ENCODE measurements at places on chromosomes 5 and 9. TPM values are rescaled to one million over a fixed set of nuclear protein-coding genes. Genes with fewer than 3 reads are reported as not detected.

GRCh38 chr5:72464071-72464470, 43.1 kb downstream of the ZNF366 start:
- H3K36me3 ChIP-seq = no peaks in the 10 kb centered on the region
- DNase-seq = no peak
- no peaks in the 10 kb centered on the region for H3K4me1 ChIP-seq
- H3K27me3 ChIP-seq = peaks cover 3% of the 10 kb centered on the region
- no peak overlapping the region for H3K4me3 ChIP-seq
- H3K27ac ChIP-seq = no peak overlapping the region

- H3K27ac ChIP-seq = no peak overlapping the region
- H3K4me3 ChIP-seq = no peak overlapping the region
- no peak for DNase-seq
- peaks cover 84% of the 10 kb centered on the region for H3K27me3 ChIP-seq
- peaks cover 7% of the 10 kb centered on the region for H3K36me3 ChIP-seq
- peaks cover 7% of the 10 kb centered on the region for H3K4me1 ChIP-seq
Measured at GRCh38 chr9:127380479-127380878, 16.5 kb upstream of the SLC2A8 start.

- H3K27me3 ChIP-seq = no peaks in the 10 kb centered on the region
- peaks cover 22% of the 10 kb centered on the region for H3K36me3 ChIP-seq
- no peaks in the 10 kb centered on the region for H3K4me1 ChIP-seq
Measured at GRCh38 chr9:92353051-92353450, 27.3 kb downstream of the CENPP start.

DNA sequence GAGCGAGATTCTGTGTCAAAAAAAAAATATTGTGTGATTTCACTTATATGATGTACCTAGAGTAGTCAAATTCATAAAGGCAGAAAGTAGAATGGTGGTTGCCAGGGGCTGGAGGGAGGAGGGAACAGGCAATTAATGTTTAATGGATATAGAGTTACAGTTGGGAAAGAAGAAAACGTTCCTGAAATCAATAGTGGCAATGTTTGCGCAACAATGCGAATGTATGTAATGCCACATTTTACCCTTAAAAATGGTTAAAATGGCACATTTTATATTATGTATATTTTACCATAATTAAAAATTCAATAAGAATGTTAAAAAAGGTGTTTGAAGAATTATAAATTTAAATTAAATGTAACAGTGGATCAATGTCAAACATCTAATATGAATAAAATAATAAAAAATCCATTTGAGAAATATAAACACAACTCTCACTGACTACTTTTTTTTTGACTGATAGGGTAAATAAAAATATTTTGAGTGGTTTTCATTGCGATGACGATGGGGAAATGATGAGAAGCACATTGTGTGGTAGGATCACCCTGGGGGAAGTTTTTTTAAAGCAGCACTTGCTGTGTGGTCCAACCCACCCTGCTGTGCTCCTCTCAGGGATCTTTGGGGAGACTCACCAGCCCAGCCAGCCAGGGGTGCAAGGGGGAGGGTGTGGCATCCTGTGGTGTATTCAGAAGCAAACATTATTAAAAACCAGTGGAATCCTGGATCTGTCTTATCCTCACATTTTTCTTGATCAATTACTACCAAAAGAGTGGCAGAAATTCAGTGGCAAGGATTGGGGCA, 4.3 kb downstream of the FYB1 start:
- peak; percentile 34 for DNase-seq
- peaks cover 81% of the 10 kb centered on the region for H3K4me1 ChIP-seq
- peak overlapping the region; percentile 97 for H3K27ac ChIP-seq
- H3K4me3 ChIP-seq = peak overlapping the region; percentile 88
- no peaks in the 10 kb centered on the region for H3K27me3 ChIP-seq

- peaks cover 10% of the 10 kb centered on the region for H3K4me1 ChIP-seq
- no peak overlapping the region for H3K4me3 ChIP-seq
Measured at GRCh38 chr5:96254980-96255691, 177.9 kb downstream of the PCSK1 start.

GRCh38 chr5:34005681-34006080, 2.2 kb downstream of the AMACR start:
- peaks cover 28% of the 10 kb centered on the region for H3K36me3 ChIP-seq
- H3K27me3 ChIP-seq = no peaks in the 10 kb centered on the region
- H3K4me3 ChIP-seq = no peak overlapping the region
- H3K4me1 ChIP-seq = peaks cover 12% of the 10 kb centered on the region
- H3K27ac ChIP-seq = peak overlapping the region; percentile 19

DNA sequence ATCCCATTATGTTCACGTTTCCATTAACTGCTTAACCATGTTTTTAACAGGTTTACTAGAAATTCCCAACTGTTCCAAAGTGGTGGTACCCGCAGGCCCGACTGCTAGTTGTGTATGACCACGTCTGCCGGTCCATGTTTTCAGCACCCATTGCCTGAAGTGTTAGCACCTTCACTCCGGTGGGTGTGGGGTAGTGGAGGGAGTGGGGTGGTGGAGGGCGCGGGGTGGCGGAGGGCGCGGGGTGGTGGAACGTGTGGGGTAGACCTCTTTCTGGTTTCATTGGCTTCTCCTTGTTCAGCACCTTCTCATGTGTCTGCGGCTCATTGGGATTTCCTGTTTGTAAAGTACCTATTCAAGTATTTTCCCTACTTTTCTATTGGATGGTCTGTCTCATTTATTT, 37.7 kb downstream of the TPPP start:
- DNase-seq = no peak
- H3K36me3 ChIP-seq = peaks cover 19% of the 10 kb centered on the region

DNA sequence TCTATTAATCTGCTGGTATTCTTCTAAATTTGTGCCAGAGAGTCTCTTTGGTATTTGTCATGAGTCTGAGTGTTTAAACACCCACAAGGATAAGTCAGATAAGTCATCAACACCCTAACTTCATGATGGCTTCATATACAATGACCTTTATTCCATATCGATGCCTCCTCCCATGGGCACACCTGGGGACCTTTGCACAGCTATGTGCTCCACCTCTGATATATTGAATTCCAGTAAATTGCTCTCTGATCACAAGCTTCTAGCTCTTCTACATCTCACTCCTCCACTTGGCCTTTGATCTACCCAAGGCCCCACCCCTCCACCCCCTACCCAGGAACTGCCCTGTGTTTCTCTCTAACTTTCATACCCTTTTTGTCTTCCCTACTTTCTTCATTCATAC, 102.7 kb upstream of the MIER3 start:
- H3K4me3 ChIP-seq = no peak overlapping the region
- peaks cover 7% of the 10 kb centered on the region for H3K27me3 ChIP-seq

GRCh38 chr9:116795821-116796220, 108.7 kb downstream of the TRIM32 start:
- no peak overlapping the region for H3K27ac ChIP-seq
- H3K36me3 ChIP-seq = no peaks in the 10 kb centered on the region
- no peak for DNase-seq

DNA sequence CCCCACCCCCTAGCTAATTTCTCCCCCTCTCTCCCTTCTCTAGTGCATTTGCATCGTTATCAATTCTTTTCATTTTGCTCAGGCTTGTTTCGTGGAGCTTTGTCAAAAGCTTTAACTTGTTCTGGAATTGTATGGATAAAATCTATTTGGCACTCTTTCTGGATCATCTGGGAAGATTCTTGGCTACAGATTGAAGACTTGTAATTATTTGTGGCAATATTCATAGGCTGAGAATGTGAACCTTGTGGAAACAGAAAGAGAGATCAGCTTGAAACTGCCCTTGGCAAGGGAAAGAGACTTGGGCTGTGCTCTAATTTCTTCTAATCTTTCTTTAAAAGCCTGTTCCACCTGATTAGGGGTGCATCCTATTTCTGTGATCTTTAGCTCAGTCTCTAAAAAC, 340.6 kb upstream of the DAB2 start:
- H3K4me1 ChIP-seq = no peaks in the 10 kb centered on the region
- H3K4me3 ChIP-seq = no peak overlapping the region
- DNase-seq = no peak
- no peak overlapping the region for H3K27ac ChIP-seq
- no peaks in the 10 kb centered on the region for H3K36me3 ChIP-seq

DNA sequence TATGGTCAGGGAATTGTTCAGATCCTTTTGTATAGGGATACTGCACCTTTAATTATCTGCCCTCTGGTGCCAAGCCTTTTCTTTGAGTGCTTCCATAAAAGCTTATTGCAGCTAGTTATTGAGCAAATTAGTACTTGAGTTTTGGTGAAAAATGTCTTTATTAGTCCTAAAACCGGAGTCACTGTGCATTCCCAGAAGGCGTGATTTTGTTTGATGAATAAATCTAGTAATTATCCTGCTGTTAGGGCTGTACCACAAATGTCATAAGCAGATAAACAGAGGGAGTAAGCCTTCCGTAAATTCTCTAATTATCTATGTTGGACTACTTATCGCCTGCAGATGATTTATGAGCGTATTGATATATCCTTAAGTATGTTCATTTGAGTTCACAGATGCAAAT, 620.7 kb upstream of the ARRDC3 start:
- DNase-seq = no peak
- H3K27ac ChIP-seq = no peak overlapping the region
- H3K36me3 ChIP-seq = no peaks in the 10 kb centered on the region
- H3K4me1 ChIP-seq = no peaks in the 10 kb centered on the region
- H3K27me3 ChIP-seq = no peaks in the 10 kb centered on the region
- no peak overlapping the region for H3K4me3 ChIP-seq

DNA sequence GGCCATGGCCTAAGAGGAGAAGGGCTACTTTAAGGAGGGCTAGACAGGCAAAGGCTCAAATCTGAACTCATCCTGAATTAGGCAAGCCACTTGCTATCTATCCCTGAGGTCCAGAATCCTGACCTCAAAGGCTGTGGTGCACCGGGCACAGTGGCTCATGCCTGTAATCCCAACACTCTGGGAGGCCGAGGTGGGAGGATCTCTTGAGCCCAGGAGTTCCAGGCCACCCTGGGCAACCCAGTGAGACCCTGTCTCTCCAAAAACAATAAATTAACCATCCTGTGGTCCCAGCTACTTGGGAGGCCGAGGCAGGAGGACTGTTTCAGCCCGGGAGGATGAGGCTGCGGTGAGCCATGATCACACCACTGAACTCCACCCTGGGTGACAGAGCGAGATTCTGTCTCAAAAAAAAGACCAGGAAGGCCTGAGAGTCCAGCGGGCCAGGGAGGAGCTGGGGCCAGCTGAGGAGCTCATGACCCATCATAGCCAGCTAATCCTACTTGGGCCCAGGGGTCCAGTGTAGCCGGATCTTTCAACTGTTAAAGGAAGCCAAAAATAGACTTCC, 4.0 kb downstream of the NOP16 start:
- H3K27me3 ChIP-seq = no peaks in the 10 kb centered on the region
- H3K27ac ChIP-seq = no peak overlapping the region
- DNase-seq = no peak

- H3K4me1 ChIP-seq = no peaks in the 10 kb centered on the region
- H3K27me3 ChIP-seq = no peaks in the 10 kb centered on the region
- no peak overlapping the region for H3K4me3 ChIP-seq
Measured at GRCh38 chr5:167030500-167031120, 1260.8 kb upstream of the WWC1 start.

DNA sequence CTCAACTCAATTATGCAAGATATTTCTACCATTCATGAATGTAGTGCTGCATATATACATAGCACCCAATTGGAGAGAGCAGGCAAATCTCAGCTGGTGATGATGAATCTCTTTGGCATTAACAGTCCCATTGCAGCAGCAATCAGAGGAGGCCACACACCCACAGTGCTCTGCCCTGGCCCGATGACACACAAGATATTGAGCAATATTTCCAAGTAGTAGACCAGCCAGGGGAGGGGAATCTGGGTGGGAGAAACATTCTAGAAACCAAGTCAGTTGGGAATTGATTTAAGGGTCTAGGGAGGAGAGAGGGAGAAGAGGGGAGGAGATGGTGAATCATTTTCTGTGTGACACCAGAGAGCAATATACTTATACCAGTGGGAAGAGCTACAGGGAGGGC, 14.9 kb upstream of the C5orf63 start:
- DNase-seq = no peak
- H3K4me1 ChIP-seq = peaks cover 15% of the 10 kb centered on the region
- H3K4me3 ChIP-seq = no peak overlapping the region
- no peak overlapping the region for H3K27ac ChIP-seq

DNA sequence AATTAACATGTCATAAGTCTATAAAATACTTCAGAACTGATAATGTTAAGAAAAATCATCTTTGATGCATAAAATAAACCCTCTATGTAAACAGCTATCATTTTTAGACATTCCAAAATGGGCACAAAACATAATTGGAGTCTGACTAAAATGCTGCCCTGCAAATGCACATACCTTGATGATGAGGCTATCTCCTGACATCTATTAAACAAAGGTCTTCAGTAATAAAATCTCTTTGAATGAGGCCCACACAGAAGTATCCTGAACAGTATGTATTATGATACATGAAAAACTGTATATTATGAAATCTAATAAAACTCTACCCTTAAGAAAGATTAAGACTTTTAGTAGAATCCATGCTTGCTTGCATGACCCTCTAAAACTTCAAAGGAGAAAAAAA, 66.1 kb downstream of the FBXL17 start:
- H3K4me1 ChIP-seq = no peaks in the 10 kb centered on the region
- H3K27me3 ChIP-seq = no peaks in the 10 kb centered on the region
- H3K36me3 ChIP-seq = peaks cover 17% of the 10 kb centered on the region
- H3K27ac ChIP-seq = no peak overlapping the region
- no peak for DNase-seq
- H3K4me3 ChIP-seq = no peak overlapping the region

GRCh38 chr9:137899551-137900360, 22.2 kb downstream of the CACNA1B start:
- H3K4me3 ChIP-seq = no peak overlapping the region
- peaks cover 23% of the 10 kb centered on the region for H3K27me3 ChIP-seq
- H3K4me1 ChIP-seq = no peaks in the 10 kb centered on the region
- DNase-seq = no peak
- H3K27ac ChIP-seq = no peak overlapping the region
- peaks cover 3% of the 10 kb centered on the region for H3K36me3 ChIP-seq

- no peaks in the 10 kb centered on the region for H3K36me3 ChIP-seq
- peaks cover 21% of the 10 kb centered on the region for H3K27me3 ChIP-seq
- H3K27ac ChIP-seq = no peak overlapping the region
- no peaks in the 10 kb centered on the region for H3K4me1 ChIP-seq
- no peak overlapping the region for H3K4me3 ChIP-seq
- no peak for DNase-seq
Measured at GRCh38 chr5:79875230-79875629, 115.8 kb downstream of the MTX3 start.

GRCh38 chr5:54761213-54761701, 224.1 kb downstream of the ESM1 start:
- no peak for DNase-seq
- H3K36me3 ChIP-seq = no peaks in the 10 kb centered on the region
- H3K27ac ChIP-seq = no peak overlapping the region
- H3K4me3 ChIP-seq = no peak overlapping the region
- H3K27me3 ChIP-seq = no peaks in the 10 kb centered on the region

- DNase-seq = no peak
- no peak overlapping the region for H3K4me3 ChIP-seq
- peaks cover 3% of the 10 kb centered on the region for H3K36me3 ChIP-seq
- peaks cover 16% of the 10 kb centered on the region for H3K27me3 ChIP-seq
Measured at GRCh38 chr9:127013597-127013996, 99.0 kb downstream of the RALGPS1 start.

Gene SGCD
- not detected for total RNA-seq

Gene SEMA5A
- total RNA-seq = not detected

Gene ERMP1
- 16.1 TPM for total RNA-seq

Gene PCDHA6
- total RNA-seq = not detected

Gene LCN6
- not detected for total RNA-seq

Gene ACER2
- 5.5 TPM for total RNA-seq

Gene LVRN
- total RNA-seq = 0.38 TPM

Gene TESK1
- total RNA-seq = 44.4 TPM

Gene PAEP
- not detected for total RNA-seq

Gene TMEM171
- not detected for total RNA-seq

Gene NMUR2
- total RNA-seq = not detected

Gene CCNJL
- not detected for total RNA-seq

Gene WNK2
- not detected for total RNA-seq

Data from naive thymus-derived CD8-positive, alpha-beta T cell (primary cell).